ENCODE measurements at places on chromosomes 2 and 18.

- no peak for DNase-seq
Measured at GRCh38 chr2:26352892-26353291, 6.3 kb upstream of the ADGRF3 start.

DNA sequence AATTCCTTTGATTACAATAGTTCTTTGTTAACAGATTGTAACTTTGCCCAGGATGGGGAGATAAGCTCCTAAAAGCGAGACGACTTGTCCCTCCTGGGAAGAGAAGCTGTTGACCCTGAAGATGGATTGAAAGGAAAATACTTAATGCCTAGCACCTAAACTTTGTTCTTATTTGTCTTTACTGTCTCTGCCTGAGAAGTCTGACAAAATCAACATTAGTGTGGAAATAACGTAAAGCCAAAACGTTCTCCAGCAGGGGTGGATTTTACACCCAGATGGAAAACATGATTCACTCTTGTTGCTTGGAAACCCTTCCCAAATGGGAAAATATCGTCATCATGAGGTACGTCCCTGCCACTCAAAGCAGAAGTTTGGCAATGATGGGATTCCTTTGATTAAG is 450.1 kb downstream of the SLC4A3 start:
- no peak for DNase-seq

DNA sequence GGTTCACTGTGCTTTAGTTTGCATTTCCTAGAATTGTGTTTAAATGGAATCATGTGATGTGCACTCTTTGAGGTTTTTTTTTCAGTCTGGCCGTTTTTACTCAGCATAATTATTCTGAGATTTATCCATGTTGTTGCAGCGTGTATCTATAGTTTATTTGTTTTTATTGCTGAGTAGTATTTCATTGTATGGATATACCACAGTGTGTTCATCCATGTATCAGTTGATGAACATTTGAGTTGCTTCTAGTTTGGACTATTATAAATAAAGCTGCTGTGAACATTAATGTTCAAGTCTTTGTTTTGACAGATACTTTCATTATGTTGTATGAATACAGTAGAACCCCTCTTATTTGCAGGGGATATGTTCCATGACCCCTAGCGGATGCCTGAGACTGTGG is 39.1 kb downstream of the TRAF3IP1 start:
- no peak for DNase-seq

GRCh38 chr2:2735041-2735440 is 404.0 kb upstream of the MYT1L start:
- no peak for DNase-seq

DNA sequence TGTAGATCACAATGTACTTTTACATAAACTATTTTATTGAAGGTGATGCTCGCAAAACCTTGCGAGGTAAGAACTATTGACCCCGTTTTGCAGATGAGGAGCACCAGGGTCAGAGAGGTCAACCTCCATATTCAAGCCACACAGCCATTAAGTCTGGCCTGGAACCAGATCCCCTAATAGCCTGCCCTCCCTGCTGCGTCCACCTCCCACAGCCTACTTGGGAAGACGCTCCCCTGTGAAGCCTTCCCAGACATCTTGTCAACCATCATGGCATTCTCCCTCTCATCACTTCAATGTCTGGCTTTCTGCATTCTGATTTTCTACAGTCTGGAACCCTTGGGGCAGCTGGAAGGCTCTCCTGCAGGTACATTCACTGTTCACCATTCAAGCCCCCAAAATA is 101.0 kb downstream of the TTC32 start:
- DNase-seq: no peak

GRCh38 chr2:183892315-183892941 is 705.9 kb upstream of the ZNF804A start:
- no peak for DNase-seq
